Tibial nerve (tissue), 4 donors: ENCODE measurements at places on chromosomes 16 and 17. TPM values are rescaled to one million over a fixed set of nuclear protein-coding genes. Genes with fewer than 3 reads are reported as not detected.

DNA sequence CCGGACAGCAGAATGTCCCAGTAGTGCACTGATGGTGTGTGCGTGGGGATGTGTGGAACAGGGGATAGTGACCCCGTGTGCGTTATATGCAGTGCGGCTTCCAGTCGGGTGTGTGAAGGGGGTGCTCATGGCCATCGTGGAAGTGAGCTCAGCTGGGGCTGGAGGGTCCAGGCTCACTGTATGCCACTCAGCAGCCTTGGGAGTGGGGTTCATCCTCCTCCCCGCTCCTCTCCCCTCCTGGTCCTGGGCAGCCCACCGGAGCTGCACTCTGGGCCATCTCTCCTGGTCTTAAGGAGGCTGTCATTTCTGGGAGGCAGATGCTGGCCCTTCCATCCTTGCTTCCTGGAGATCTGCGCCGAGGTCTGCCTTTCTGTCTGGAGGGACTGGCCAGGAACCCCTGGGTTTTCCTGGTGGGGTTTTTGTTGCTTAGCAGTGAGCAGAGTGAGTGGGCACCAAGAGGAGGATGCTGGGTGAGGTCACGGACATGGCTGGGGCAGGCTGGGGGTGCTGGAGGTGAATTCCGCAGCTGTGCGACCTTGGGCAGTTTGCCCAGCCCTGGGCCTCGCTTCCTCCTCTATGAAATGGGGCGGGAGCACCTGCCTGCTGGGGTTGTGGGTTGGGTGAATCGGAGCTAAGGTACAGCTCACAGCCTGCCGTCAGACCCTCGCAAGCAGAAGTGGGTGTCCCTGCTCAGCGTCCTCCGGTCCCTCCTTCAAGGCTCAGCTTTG lies 164.1 kb downstream of the SEC14L1 start:
- no peak for DNase-seq

Gene SMIM5
- 17.3 TPM for total RNA-seq

Gene TBC1D3K
- total RNA-seq, result not detected

Gene SLX1B
- total RNA-seq, result 9.3 TPM

GRCh38 chr17:31877911-31878702 lies 19.1 kb upstream of the COPRS start:
- no peak for DNase-seq

- peak; percentile 46 for DNase-seq
Observed at GRCh38 chr17:74822939-74823367, 36.7 kb downstream of the GRIN2C start.

DNA sequence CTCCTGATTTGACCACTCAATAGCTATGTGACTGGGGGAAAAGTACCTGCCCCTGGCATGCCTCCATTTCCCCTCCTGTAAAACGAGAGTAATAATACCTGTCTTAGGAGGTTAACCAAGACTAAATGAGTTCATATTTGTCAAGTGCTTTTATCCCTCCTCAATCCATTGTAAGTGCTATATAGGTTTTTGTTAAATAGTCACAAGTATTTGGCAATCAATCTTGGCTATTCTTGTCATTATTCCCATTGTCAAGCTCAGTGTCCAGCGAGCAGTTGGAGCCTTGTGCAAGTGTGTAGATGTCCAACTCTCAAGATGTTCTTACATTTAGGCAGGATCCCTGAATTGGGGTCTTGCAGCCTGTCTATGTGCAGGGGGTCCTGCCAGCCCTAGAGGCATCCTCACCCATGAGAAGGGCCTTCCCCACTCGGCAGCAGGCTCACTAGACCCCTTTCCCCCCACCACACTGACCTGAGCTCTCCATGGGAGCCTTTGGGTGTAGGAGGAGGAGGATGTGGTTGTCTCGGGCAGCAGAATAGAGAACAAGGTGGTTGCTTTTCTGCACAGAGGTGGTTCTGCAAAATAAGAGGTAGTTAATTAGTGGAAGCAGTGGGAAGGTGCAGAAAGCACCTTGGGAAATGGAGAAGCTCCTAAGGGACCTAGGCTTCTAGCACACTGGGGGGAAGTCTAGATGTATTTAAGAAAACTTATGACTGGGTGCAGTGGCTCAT lies 18.0 kb downstream of the PIK3R6 start:
- DNase-seq, result no peak

- DNase-seq, result no peak
Observed at GRCh38 chr16:12317121-12317810, 340.7 kb downstream of the SNX29 start.

DNA sequence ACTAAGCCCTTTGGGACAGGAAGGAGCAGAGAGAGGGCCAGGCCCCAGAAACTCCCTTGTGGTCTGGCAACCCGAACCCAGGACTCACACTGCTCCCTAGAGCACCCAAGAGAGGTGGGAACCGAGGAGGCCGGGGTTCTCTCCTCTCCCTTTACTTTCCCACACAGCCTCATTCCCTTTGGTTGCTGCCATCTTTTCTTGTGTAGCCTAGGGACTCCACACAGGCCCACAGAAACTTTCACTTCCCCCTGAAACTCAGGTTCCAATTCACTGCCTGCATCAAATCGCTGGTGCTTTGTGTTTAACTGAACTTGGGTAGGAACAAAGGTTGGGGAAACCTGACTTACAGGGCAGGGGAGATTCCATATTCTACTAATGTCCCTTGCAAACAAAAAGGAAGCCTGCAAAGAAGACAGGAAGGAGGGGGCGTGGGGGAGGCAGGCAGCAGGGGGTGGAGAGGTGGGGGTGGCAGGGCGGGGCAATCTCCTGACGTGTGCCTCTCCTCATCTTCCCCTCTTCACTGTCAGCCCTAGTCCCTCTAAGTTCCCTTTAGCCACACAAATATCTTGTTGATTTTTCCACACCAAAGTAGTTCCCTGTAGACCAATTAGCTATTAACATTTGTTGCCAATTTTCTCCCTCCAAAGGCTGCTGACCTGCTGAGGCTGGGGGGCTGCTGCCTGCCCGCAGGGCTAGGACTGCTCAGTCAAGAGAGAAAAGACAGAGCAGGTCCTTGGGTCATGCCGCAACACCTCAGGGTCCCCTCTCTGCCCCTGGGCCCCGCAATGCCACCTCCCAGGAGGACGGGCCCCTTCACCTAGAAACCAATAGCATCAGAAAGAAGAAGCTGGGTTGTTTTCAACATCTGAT lies 8.0 kb downstream of the ST3GAL2 start:
- DNase-seq, result no peak

GRCh38 chr17:37239690-37240334 lies 136.0 kb upstream of the C17orf78 start:
- no peak for DNase-seq

Gene C1QTNF1
- total RNA-seq, result 67.1 TPM

- DNase-seq, result no peak
Observed at GRCh38 chr16:74679983-74680382, 13.3 kb upstream of the RFWD3 start.

- no peak for DNase-seq
Observed at GRCh38 chr17:79005063-79005861, 4.3 kb downstream of the CANT1 start.

Gene HID1
- total RNA-seq, result 11.6 TPM

DNA sequence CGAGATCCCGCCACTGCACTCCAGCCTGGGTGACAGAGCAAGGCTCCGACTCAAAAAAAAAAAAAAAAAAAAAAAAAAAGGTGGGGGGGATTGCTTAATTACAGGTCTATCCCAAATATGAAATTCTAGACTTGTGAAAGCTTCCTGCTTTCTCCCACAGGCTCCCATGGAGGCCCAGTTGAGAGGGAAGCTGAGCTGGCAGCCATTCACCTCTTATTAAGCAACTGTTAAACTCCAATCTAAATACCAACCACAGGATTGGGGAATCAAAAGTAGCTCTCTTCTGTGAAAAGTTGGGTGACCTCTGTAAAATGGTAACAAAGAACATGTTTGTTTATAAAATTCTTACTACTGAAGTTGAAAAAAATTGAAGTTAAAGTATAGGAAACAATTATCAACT lies 45.8 kb upstream of the STAC2 start:
- DNase-seq, result no peak

DNA sequence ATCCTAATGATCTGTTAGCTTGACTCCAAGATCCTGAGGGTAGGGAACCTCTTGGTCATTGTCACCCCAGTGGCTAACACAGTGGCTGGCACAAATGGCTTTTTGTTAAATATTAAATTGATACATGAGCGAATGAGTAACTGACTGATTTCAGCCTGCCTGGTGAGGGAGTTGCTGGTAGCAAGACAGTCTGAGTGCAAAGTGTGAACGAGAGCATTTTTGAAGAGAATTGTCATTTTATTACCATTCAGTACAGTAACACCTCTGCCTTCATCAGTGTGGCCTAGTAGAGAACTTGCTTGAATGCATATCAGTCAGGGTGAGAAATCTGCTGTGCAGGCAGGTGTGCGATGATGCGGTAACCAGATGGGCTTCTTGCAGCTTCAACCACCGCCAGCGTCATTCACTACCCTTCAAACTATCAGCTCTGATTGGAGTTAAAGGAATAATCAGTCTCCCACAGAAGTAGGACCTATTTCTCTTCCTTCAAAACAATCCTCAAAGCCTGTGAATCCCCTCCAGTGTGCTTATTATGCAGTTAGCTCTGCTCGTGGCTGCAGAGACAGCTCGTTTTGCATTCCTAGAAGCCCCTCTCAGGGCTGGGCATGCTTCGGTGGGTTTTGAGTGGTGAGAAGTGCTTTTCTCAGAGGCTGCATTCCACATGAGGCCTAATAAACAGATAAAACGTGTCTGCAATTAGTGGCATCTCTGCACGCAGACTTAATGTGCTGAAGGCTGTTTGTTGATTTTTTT lies 29.0 kb downstream of the HEXIM2 start:
- DNase-seq, result no peak

DNA sequence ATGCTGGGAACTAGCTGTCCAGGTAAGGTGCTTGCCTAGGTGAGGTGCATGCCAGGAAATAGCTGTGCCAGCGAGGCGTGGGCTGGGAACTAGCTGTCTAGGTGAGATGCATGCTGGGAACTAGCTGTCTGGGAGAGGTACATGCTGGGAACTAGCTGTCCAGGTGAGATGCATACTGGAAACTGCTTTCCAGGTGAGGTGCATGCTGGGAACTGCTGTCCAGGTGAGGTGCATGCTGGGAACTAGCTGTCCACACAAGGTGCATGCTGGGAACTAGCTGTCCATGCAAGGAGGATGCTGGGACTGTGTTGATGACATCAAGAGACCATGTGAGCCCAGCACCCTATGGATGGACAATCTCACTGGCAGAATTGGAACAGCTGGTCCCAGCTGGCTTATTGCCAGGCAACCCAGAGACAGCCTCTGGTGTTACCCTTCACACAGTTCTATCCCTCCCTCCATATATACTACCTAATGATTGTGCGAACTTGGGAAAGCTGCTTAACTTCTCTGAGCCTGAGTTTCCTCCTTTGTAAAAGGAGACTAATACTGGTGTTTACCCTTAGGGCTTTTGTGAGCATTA lies 479.9 kb upstream of the RBFOX1 start:
- DNase-seq, result no peak

Gene KCNAB3
- 1.1 TPM for total RNA-seq

DNA sequence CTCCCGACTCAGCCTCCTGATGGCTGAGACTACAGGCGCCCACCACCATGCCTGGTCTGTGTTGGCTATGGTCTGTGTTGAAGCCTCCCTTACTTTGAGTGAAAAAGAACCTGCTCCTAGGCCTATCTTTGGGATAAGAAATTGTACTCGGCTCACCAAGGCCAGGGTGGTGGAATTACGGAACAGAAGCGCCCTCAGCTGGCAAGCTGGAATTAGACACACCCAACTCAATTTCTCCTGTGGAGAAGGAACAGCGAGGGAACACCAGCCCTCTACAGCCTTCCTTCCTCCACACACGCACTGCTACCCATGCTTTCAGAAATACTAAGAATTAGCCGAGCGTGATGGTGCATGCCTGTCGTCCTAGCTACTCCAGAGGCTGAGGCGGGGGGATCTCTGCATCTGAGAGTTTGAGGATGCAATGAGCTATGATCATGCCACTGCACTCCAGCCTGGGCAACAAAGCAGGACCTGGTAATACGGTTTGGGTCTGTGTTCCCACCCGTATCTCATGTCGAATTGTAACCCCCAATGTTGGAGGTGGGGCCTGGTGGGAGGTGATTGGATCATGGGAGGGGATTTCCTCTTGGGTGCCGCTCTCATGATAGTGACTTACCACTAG lies 40.1 kb upstream of the RBBP6 start:
- no peak for DNase-seq

Gene CA5A
- not detected for total RNA-seq

- no peak for DNase-seq
Observed at GRCh38 chr17:13599864-13600263, 1.9 kb downstream of the HS3ST3A1 start.

GRCh38 chr17:59001158-59001814 lies 105.4 kb downstream of the TRIM37 start:
- peak; percentile 34 for DNase-seq
